ENCODE measurements at places on chromosomes 16 and 17.

- no peak for DNase-seq
These were observed 681 bp downstream of the TMEM102 start for GRCh38 chr17:7435676-7436555.

GRCh38 chr17:41308251-41308917 lies 725 bp downstream of the KRTAP16-1 start:
- peak; percentile 38 for DNase-seq

GRCh38 chr17:44112284-44113280 lies 10.9 kb downstream of the HDAC5 start:
- no peak for DNase-seq

DNA sequence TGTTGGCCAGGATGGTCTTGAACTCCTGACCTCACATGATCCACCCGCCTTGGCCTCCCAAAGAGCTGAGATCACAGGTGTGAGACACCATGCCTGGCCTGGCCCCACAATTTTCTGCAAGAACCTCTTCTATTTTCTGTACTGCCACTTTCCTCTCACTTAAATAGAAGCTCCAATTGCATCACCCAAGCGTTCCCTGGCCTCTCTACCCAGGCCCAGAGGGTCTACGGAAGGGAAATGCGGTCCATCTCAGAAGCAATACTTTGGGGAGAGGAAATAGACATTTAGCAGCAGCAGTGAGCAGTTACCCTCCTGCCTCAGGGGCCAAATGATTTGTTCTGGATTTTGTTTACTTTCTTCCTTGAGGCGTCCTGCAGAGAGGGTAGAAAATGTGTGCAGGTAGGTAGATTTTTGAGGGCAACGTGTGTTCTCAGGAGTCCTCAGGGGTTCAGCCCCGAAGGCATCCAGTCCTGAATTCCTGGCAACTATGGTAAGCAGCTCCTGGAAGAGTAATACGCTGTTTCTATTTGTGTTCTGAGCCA lies 11.0 kb downstream of the SLC6A4 start:
- DNase-seq, result no peak

All from hindlimb muscle (tissue), 1 donor.